Small intestine (tissue), 16 donors: ENCODE measurements at places on chromosomes 6 and 20. TPM values are rescaled to one million over a fixed set of nuclear protein-coding genes. Genes with fewer than 3 reads are reported as not detected.
A peak's percentile ranks its signal among the peaks of the same experiment; 100 is the strongest.

The CLPSL1 gene
- not detected for polyA plus RNA-seq

The TP53INP2 gene
- polyA plus RNA-seq = 7.7 TPM

The CABLES2 gene
- polyA plus RNA-seq = 7.9 TPM

GRCh38 chr6:50128420-50129005, 78.8 kb upstream of the DEFB112 start:
- H3K4me1 ChIP-seq = no peaks in the 10 kb centered on the region
- H3K27me3 ChIP-seq = no peaks in the 10 kb centered on the region
- no peak overlapping the region for H3K4me3 ChIP-seq
- no peak for DNase-seq
- no peak overlapping the region for H3K27ac ChIP-seq

The OR2B6 gene
- polyA plus RNA-seq = not detected

GRCh38 chr20:4967752-4968477, 33.4 kb downstream of the SLC23A2 start:
- DNase-seq = no peak
- H3K4me1 ChIP-seq = no peaks in the 10 kb centered on the region
- no peak overlapping the region for H3K27ac ChIP-seq
- no peaks in the 10 kb centered on the region for H3K27me3 ChIP-seq
- H3K36me3 ChIP-seq = no peaks in the 10 kb centered on the region

GRCh38 chr6:138682704-138683527, 90.7 kb upstream of the CCDC28A start:
- H3K4me1 ChIP-seq = no peaks in the 10 kb centered on the region
- H3K27me3 ChIP-seq = no peaks in the 10 kb centered on the region
- H3K27ac ChIP-seq = peak overlapping the region; percentile 10
- H3K36me3 ChIP-seq = no peaks in the 10 kb centered on the region
- no peak overlapping the region for H3K4me3 ChIP-seq
- no peak for DNase-seq

DNA sequence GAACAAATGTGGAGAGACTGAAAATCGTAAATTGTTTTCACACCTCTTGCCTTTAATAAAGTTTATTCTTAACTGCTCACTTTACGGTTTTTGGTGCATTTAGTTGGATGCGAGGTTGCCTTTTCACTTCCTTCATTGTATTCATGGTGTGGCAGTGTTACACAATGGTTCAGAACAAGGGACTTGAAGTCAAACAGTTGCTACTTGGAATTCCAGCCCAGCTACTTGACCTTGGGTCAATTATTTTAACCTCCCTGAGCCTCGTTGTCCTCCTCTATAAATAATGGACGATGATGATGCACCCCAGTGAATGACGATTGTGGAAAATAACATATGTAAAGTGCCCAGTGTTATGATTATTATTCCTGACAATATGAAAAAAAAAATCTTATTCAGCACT, 72.3 kb downstream of the CARMIL1 start:
- peaks cover 3% of the 10 kb centered on the region for H3K36me3 ChIP-seq
- no peaks in the 10 kb centered on the region for H3K27me3 ChIP-seq
- H3K27ac ChIP-seq = no peak overlapping the region
- peaks cover 22% of the 10 kb centered on the region for H3K4me1 ChIP-seq
- no peak overlapping the region for H3K4me3 ChIP-seq

DNA sequence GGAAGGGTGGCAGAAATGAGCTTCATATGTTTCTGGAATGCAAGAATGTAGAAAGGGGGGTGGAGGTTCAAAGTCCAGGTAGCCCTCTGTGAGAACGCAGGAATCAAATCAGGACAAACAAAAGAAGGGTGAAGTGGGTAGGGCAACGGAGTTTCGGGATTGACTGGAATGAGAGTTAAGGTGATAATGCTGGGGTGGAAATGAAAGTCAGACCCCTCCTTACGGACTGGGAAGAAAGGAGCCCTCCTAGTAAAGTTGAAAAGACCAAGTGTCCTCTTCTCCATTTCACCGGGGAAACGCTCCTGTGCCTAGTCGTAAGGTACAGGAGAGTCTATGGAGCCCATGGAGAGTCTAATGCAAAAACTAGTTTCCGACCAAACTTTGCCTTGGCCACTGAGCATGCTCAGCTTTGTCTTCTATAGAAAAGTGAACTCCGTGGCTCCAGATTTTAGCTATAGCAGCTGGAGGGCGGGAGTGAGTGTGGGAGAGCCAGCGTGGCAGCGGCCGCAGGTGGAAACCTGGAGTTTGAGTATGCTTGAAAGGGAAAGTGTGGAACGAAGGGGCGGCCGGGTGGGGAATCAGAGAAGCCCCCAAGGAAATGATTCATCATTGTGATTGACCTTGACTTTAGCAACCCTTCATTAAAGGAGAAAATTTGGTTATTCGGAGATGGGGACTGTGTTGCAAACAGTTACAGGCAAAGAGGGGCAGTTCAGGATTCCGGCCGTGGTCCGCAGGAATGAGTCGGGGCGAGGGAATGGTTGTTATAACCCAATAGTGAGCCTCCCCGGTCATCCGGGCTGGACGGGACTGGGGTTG, 1.3 kb upstream of the LRRC1 start:
- DNase-seq = peak; percentile 75
- H3K27me3 ChIP-seq = no peaks in the 10 kb centered on the region
- no peaks in the 10 kb centered on the region for H3K36me3 ChIP-seq
- no peak overlapping the region for H3K27ac ChIP-seq
- H3K4me1 ChIP-seq = peaks cover 6% of the 10 kb centered on the region

The BRPF3 gene
- 18.6 TPM for polyA plus RNA-seq

The ENPP5 gene
- 1.4 TPM for polyA plus RNA-seq

GRCh38 chr6:166538297-166539010, 48.0 kb downstream of the RAMACL start:
- H3K27me3 ChIP-seq = no peaks in the 10 kb centered on the region
- H3K4me3 ChIP-seq = no peak overlapping the region
- H3K4me1 ChIP-seq = no peaks in the 10 kb centered on the region
- H3K36me3 ChIP-seq = peaks cover 8% of the 10 kb centered on the region
- H3K27ac ChIP-seq = no peak overlapping the region
- DNase-seq = no peak

The TBXT gene
- polyA plus RNA-seq = not detected

DNA sequence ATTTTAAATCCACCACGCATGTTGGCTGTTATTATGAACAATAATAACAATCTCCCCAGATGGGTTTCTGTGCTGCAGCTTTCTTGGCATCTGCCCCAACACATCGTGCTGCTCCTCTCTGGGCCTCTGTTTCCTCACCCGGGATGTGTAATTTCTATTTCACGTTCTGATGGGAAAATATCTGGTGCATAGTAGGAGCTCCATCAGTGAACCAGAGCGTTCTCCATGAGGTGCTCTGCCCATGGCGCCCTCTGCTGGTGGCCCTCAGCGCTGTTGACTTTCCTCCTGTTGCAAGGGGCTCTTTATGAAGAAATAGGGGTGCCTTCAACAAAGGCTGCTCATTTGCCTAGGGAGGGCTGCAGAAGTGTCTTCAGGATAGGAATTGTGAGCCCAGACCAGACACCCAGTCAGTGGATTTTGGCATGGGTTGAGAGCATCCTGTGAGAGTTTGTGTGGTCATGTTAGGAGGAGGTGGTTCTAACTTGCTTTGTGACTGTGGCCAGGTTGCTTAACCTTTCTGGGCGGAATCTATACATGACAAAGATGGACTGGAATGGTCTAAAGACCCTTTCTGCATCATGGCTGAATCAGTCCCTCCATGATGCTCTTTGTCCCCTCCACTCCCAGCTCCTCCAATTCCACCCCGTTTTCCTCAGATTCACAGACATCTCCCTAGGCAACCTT, 8.1 kb downstream of the SCRT2 start:
- no peak overlapping the region for H3K27ac ChIP-seq
- no peaks in the 10 kb centered on the region for H3K4me1 ChIP-seq
- H3K4me3 ChIP-seq = no peak overlapping the region
- DNase-seq = peak; percentile 49
- H3K36me3 ChIP-seq = no peaks in the 10 kb centered on the region
- H3K27me3 ChIP-seq = peaks cover 14% of the 10 kb centered on the region

DNA sequence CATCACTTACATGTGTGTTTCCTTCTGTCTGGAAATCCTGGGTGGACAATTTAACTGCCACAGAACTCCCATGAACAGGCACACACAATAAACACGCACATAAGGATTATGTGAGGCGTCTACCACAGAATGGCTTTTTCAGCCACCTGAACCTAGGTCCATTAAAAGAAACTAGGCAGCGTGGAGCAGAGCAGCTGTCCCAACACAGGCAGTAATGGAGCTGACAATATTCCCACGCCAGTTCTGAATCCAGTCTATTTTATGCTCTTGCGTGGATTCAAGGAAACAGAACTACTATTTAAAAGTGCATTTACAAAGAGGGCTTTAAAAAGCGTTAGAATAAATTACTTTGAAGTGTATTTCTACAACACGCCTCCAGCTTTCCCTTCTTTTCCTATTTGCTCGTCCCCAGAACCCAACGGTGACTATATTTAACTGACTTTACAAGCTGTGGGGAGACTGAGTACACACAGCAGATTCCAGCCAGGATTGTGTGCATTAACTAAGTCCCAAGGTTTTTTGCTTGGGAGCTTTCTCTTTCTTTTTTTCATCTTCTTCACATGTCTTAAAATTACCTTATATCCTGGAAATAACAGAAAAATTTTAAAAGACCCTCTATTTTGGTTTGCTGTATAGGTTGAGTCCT, 95.9 kb downstream of the GMDS start:
- no peak overlapping the region for H3K27ac ChIP-seq
- no peaks in the 10 kb centered on the region for H3K4me1 ChIP-seq
- no peaks in the 10 kb centered on the region for H3K27me3 ChIP-seq
- H3K4me3 ChIP-seq = no peak overlapping the region
- no peaks in the 10 kb centered on the region for H3K36me3 ChIP-seq

DNA sequence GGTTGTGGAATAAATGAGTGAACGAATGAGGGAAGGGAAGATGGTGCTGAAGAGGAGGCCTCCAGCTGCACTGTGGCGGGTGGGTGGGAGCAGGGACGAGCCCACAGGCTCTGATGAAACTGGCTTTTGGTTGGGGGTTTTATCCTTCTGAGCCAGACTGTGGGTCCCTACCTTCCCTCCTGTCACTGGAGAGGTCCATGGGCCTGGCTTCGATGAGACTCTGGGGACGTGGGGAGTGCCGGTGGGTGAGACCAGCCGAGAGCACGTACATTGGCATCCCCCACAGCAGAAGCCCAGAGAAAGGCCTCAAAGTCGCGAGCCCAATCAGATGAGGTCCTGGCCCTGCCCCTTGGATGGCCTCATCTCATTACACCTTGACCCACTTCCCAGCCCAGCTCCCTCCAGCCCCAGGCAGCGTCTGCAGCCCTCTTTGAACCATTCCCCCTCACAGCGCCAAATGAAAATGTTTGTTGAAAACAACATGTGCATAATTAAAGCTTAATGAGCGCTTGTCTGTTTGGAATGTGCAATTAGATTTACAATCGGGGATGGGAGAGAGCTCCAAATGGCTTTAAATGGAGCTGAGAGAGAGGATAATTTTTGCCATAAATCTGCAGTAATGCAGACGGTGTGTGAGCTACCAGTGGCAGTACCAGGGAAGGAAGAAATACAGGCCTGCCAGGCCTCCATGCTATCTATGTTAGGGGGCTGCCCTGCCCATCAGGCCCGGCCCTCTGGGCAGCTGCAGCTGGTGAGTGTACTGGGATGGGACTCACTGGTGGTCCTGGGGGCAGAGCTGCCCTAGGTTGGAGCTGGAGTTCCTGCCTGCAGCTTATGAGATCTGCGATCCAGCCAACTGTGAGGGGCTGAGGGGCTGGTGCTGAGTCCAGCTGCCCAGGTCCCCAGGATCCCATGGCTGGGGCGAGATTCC, 47.2 kb downstream of the TOX2 start:
- H3K4me1 ChIP-seq = peaks cover 10% of the 10 kb centered on the region
- DNase-seq = no peak
- H3K36me3 ChIP-seq = no peaks in the 10 kb centered on the region
- no peak overlapping the region for H3K4me3 ChIP-seq
- no peak overlapping the region for H3K27ac ChIP-seq
